ENCODE measurements at places on chromosomes 16 and 17. TPM values are rescaled to one million over a fixed set of nuclear protein-coding genes. Genes with fewer than 3 reads are reported as not detected.
A peak's percentile ranks its signal among the peaks of the same experiment; 100 is the strongest.

DNA sequence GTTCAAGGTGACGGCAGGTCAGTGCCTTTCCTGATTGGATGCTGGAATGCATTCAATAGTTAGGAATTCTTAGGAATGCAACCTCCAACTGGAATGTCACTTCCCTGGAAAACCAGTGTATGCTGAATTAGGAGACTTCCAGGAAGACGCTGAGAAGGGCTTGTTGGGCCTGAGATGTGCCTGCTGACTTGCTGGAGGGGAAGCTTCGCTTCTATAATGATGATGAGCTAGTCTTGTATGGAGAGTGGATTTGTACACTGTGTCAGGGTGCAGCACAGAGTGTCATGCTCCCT is 45.6 kb downstream of the SMPD3 start:
- H3K4me1 ChIP-seq, result no peaks in the 10 kb centered on the region
- no peaks in the 10 kb centered on the region for H3K36me3 ChIP-seq
- no peak overlapping the region for H3K4me3 ChIP-seq
- DNase-seq, result no peak

- H3K27ac ChIP-seq, result no peak overlapping the region
- no peaks in the 10 kb centered on the region for H3K4me1 ChIP-seq
- no peaks in the 10 kb centered on the region for H3K36me3 ChIP-seq
- H3K27me3 ChIP-seq, result no peaks in the 10 kb centered on the region
These were observed 25.8 kb upstream of the TNFSF12 start for GRCh38 chr17:7523033-7523432.

- no peak overlapping the region for H3K4me3 ChIP-seq
- H3K36me3 ChIP-seq, result peaks cover 5% of the 10 kb centered on the region
- H3K4me1 ChIP-seq, result no peaks in the 10 kb centered on the region
- H3K27me3 ChIP-seq, result no peaks in the 10 kb centered on the region
- DNase-seq, result no peak
These were observed 7.0 kb upstream of the ADAT1 start for GRCh38 chr16:75630052-75630451.

- no peak overlapping the region for H3K4me3 ChIP-seq
- H3K27me3 ChIP-seq, result no peaks in the 10 kb centered on the region
- no peak overlapping the region for H3K27ac ChIP-seq
- DNase-seq, result no peak
- no peaks in the 10 kb centered on the region for H3K4me1 ChIP-seq
These were observed 58.2 kb downstream of the IGF2BP1 start for GRCh38 chr17:49055181-49055927.

DNA sequence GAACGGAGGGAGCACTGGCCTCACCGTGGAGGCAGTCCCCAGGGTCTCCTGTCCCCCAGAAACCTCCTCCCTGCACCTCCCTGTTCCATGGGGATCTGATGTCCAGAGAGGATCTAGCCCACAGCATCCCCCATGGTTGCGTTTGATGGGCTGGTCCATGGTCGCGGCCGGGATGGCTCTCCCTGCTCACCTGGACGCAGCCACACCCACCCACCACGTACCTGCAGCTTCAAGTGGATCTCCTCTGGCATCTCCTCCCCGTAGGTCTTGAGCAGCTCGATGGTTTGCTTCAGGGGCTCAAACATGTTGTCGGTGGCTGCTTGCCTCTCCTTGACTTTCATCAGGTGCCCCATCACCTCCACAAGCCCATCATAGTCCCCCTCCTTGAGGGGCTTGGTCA is 47.9 kb downstream of the DNAH17 start:
- no peak overlapping the region for H3K4me3 ChIP-seq
- no peaks in the 10 kb centered on the region for H3K4me1 ChIP-seq
- no peak for DNase-seq

GRCh38 chr17:79272666-79273219 is 198.1 kb downstream of the ENGASE start:
- peaks cover 4% of the 10 kb centered on the region for H3K27me3 ChIP-seq
- DNase-seq, result no peak
- no peak overlapping the region for H3K27ac ChIP-seq
- no peak overlapping the region for H3K4me3 ChIP-seq
- no peaks in the 10 kb centered on the region for H3K4me1 ChIP-seq

- no peak for DNase-seq
- H3K4me3 ChIP-seq, result no peak overlapping the region
- no peak overlapping the region for H3K27ac ChIP-seq
These were observed 285.8 kb downstream of the WWOX start for GRCh38 chr16:78385086-78385805.

Gene SECTM1
- 0.22 TPM for polyA plus RNA-seq

Gene PRAC2
- polyA plus RNA-seq, result not detected

GRCh38 chr17:77410470-77410869 is 269.7 kb downstream of the SEC14L1 start:
- peak overlapping the region; percentile 7 for H3K27ac ChIP-seq
- H3K4me1 ChIP-seq, result peaks cover 64% of the 10 kb centered on the region
- no peak for DNase-seq
- no peaks in the 10 kb centered on the region for H3K27me3 ChIP-seq

Gene NEUROD2
- 0.06 TPM for polyA plus RNA-seq

DNA sequence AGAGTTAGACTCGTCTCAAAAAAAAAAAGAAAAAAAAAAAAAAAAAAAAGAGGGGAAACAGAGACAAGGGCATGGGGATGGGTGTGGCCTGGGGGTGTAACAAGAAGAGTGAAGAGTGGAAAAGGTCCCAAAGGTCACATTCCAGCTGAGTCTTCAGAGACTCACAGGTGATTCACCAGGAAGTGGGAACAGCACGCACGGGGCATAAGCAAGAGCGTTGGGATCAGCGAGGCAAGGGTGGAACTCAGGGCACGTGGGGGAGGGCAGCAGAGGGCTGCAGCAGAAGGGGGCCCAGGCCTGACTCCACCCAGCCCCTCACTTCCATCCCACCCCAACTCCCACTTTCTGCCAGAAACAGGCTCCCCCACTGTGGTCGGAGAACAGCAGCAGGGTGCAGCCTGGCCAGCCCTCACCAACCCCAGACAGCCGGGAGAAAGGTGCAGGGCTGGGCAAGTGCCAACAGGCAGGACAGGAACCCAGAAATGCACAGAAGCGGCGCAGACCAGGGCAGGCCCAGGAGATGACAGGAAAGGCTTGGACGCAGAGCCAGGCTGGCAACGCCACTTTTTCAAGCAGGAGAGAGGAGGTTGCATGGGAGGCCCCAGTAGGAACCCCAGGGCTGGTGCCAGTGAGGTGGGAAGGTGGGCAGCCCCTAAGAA is 3.3 kb downstream of the MEAK7 start:
- no peaks in the 10 kb centered on the region for H3K27me3 ChIP-seq
- H3K36me3 ChIP-seq, result peaks cover 15% of the 10 kb centered on the region
- H3K27ac ChIP-seq, result no peak overlapping the region
- H3K4me1 ChIP-seq, result peaks cover 24% of the 10 kb centered on the region

- H3K4me1 ChIP-seq, result no peaks in the 10 kb centered on the region
- H3K27me3 ChIP-seq, result peaks cover 5% of the 10 kb centered on the region
- DNase-seq, result no peak
- H3K27ac ChIP-seq, result no peak overlapping the region
These were observed 161.5 kb downstream of the FOXL1 start for GRCh38 chr16:86739808-86740207.

DNA sequence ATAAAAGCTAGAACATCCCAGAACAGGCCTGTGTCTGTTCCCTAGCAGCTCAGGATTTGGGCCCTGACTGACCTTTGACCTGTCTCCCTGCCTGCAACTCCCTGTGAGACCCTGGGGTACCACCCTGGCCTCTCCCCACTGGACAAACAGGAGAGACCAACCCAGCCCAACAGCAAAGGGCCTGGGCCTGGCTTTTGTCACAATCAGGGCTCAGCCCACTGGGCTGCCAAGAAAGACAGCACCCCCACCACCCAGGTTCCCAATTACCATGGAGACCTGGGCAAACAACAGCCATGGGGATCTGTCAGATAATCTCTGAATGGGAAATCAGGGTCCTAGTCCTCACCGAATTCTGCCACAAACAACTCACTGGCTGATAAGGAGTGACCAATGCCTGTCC is 11.1 kb downstream of the PLLP start:
- peaks cover 2% of the 10 kb centered on the region for H3K4me1 ChIP-seq
- H3K36me3 ChIP-seq, result no peaks in the 10 kb centered on the region

GRCh38 chr16:81715358-81716196 is 63.5 kb upstream of the PLCG2 start:
- H3K27me3 ChIP-seq, result no peaks in the 10 kb centered on the region
- H3K36me3 ChIP-seq, result no peaks in the 10 kb centered on the region
- DNase-seq, result peak; percentile 82
- H3K4me3 ChIP-seq, result peak overlapping the region; percentile 63
- peak overlapping the region; percentile 65 for H3K27ac ChIP-seq

Gene TBX6
- polyA plus RNA-seq, result 1.4 TPM

GRCh38 chr17:39625198-39625785 is 1.5 kb upstream of the PPP1R1B start:
- H3K27ac ChIP-seq, result no peak overlapping the region
- peaks cover 41% of the 10 kb centered on the region for H3K4me1 ChIP-seq
- H3K36me3 ChIP-seq, result no peaks in the 10 kb centered on the region
- H3K27me3 ChIP-seq, result peaks cover 26% of the 10 kb centered on the region
- DNase-seq, result no peak

DNA sequence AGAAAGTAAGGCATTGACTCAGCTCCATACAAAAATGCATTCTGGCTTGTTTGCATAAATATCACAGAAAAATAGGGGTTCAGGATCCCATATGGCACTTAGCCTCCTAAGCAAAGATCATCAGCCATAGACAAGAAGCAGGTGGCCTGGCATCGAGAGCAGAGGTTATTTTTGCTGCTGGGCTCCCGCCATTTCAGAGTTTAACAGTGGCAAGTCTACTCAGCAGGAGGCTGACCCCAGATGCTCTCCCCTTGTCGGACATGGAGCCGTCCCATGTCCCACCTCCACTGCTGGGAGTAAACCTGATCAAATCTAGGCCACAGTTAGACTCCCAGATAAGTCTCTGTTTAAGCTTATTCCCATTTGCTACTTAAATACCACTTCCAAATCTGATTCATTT is 269.1 kb downstream of the FTO start:
- H3K27ac ChIP-seq, result no peak overlapping the region
- H3K36me3 ChIP-seq, result no peaks in the 10 kb centered on the region
- no peaks in the 10 kb centered on the region for H3K27me3 ChIP-seq
- H3K4me1 ChIP-seq, result no peaks in the 10 kb centered on the region

DNA sequence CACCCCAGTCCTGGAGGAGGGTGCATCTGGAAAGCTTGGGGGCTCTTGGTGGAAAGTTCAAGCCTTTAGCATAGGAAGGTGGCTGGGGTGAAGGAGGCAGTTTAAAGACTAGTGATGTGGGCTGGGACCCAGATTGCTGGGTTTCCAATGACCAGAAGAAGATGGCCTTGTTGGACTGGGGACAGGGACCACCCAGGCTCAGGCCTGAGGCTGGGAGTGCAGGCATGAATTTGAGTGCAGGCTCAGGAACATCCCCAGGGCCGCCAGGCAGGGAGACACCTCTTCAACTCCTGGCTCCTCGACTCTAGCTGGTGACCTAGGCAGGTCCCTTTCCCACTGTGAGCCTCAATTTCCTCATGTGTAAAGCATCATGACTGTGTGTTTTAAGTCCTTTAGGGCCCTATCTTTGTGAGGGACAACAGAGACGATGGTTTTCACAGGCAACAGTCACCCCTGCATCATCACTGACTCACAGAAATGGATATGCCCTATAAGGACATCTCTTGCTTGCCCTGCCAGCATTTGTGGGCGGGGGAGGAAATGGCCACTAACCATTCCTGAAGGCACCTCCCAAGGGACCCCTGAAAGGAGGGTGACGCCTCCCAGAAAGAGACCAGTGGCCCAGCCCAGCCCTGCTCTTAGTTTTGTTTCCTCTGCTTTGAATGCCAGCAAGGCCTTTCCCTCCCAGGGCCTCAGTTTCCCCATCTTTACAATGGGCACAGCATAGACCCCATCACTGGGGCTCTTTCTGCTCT is 11.1 kb downstream of the NLRC5 start:
- peak overlapping the region; percentile 77 for H3K27ac ChIP-seq
- no peak overlapping the region for H3K4me3 ChIP-seq
- peaks cover 63% of the 10 kb centered on the region for H3K4me1 ChIP-seq

Gene PRR29
- polyA plus RNA-seq, result 0.07 TPM

- H3K36me3 ChIP-seq, result no peaks in the 10 kb centered on the region
- H3K4me3 ChIP-seq, result no peak overlapping the region
- no peak overlapping the region for H3K27ac ChIP-seq
- no peak for DNase-seq
- no peaks in the 10 kb centered on the region for H3K4me1 ChIP-seq
These were observed 36.4 kb downstream of the MYH13 start for GRCh38 chr17:10336393-10336792.

DNA sequence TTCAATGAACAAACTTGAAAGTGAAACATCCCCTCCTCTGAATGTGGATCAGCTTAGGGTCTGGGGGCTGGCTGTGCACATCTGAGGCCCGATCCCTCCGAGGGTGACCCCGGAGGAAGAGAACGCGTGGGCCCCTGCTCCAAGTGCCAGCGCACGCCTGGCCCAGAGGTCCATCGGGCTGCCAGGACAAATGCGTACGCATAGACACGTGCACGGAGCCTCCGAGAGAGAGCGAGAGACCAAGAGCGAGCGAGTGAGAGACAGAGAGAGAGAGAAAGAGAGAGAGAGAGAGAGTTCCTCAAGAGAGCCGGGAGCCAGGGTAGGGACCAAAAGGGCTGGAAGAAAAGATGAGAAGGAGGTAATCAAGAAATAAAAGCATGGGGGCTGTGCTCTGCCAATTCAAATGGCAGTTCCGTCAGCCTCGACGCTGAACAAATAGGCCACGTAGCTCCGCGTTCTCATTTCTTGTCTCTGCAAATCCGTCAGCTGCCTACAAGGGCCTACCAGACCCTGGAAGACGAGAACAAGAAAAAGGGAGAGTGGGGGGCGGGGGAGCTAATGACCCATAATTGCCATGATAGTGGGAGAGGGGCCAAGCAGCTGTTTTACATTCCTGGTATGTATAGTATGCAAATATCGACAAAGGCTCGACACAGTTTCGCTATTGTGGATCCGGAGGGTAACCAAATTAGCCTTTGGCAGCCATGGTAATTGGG is 435.3 kb upstream of the ZFHX3 start:
- H3K36me3 ChIP-seq, result no peaks in the 10 kb centered on the region
- H3K4me1 ChIP-seq, result no peaks in the 10 kb centered on the region
- no peak for DNase-seq
- no peak overlapping the region for H3K27ac ChIP-seq
- no peaks in the 10 kb centered on the region for H3K27me3 ChIP-seq

DNA sequence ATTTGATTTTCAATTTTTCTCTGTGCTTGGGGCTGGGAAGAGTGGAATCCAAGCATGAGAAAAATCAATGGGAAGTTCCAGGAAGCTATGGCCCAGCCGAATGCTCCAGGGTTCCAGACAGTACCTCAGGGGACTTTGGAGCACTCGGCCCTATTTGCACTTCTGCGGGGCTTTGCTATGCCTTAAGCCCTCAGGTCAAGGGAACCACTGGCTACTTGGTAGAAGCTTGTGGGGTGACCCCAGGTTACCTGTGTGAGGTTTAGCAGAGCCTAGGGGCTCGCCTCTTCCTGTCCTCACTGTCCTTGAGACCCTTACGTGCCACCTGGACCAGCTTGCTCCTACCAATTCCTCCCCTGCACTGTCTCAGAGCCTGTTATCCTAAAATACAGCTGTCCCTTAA is 121.3 kb downstream of the MGAT5B start:
- DNase-seq, result no peak
- peaks cover 20% of the 10 kb centered on the region for H3K4me1 ChIP-seq
- H3K27ac ChIP-seq, result no peak overlapping the region
- H3K4me3 ChIP-seq, result no peak overlapping the region
- no peaks in the 10 kb centered on the region for H3K36me3 ChIP-seq

All from B cell (primary cell).